ENCODE measurements at places on chromosomes 3 and 15.

DNA sequence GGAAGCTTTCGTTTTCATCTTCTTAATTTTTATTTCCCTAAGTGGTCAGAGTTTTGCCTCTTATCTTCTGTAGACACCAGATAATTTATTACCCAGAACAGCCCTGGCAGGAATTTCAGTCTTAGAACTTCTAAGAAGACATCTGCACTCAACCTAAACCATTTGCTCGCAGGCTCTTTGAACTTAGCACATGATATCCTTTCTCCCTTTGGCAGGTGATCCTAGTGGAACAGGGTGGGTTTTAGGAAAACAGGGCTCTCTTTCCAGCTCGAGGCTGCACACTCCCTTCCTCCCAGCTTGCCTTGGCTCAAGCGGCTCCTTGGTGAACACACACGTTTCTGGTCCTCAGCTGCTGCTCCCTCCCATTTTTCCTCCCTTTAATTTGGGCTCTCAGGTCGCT lies 116.5 kb downstream of the THSD4 start:
- no peak for DNase-seq

DNA sequence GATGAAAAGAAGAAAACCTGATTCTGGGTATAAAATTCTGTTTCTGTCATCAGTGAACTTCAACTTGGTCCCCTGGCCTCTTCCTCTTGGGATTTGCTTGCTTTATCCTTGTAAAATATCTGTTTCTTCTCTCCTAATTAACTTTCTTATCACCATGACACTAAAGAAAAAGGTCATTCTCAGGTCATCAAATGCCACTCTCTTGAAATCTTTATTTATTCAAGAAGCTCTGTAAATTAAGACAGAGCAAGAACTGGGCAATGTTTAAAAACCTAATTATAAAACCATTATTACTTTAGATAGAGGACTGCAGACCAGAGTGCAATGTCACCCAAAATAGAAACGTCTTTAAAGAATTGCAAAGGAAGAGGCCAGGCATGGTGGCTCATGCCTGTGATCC lies 6.0 kb upstream of the LIPC start:
- DNase-seq, result no peak

DNA sequence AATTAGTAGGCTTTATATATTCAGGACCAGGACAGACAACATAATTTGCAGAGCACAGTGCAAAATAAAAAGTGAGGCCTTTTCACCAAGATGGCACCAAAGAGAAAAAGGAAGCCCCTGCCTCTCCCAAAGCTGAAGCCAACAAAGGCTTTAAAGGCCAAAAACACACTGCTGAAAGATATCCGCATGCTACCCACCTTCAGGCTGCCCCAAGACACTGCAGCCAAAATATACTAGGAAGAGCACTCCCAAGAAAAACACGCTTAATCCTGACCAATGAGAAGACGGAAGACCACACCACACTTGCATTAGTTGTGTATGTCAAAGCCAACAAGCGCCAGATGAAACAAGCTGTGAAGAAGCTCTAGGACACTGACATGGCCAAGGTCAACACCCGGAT lies 38.0 kb downstream of the PIK3CB start:
- DNase-seq, result no peak

GRCh38 chr3:115321400-115321805 lies 174.3 kb upstream of the ZBTB20 start:
- DNase-seq, result no peak

GRCh38 chr15:57017024-57017423 lies 98.6 kb downstream of the TCF12 start:
- no peak for DNase-seq

DNA sequence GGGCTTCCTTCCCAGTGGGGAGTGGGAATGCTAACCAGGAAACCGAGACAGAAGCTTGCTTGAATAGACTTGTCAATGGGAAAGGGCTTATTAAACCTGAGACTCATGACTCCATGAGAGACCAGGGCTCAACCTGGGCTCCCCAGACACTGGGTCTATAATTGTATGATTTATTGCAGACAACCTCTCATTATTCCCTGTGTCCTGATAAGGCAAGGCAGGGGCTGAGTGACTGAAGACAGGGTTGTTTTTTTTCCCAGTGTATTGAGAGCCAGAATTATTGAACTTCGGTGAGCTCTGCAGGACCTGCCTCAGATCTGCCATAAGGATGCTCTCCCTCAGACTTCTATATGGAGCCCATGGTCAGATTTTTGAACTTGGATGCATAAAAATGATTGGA lies 79.5 kb upstream of the KLHL25 start:
- DNase-seq, result no peak

- DNase-seq, result no peak
These were observed 74.9 kb upstream of the CHRNB4 start for GRCh38 chr15:78715930-78716329.

- DNase-seq, result no peak
These were observed 438.8 kb upstream of the TGFBR2 start for GRCh38 chr3:30167541-30168011.

DNA sequence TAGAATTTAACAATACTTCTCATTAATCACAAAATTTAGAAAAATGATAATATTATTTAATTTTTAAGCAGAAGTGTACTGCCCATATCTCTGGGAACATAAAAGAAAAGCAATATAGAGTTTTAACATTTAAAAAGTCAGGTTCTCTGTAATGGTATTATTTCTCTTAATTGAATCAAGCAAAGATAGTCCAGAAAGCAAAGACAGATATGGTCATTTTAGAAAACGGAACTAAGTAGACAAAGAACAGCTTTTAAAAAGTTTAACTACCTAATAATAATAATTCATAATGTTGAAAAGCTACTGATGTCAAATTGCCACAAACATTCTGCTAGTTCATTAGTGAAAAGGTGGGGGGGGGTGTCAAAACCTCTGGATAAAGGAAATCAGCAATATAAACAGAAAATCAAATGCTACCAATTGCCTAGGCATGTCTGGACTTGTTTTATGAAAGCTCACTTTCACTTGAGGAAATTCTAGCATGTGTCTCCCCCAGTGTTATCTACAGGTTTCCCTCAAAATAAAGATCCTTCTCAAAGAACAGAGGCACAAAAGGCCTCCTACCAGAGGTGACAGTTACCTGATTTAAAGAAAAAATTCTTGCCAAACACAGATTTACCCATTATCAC lies 1.7 kb downstream of the ZMAT3 start:
- no peak for DNase-seq

GRCh38 chr3:131053043-131053859 lies 26.6 kb downstream of the NEK11 start:
- no peak for DNase-seq

- no peak for DNase-seq
These were observed 12.4 kb downstream of the SNX33 start for GRCh38 chr15:75659928-75660645.
